HTR-8/SVneo (cell line): ENCODE measurements at places on chromosomes 2 and 18.

- DNase-seq: peak; percentile 14
Measured at GRCh38 chr2:151302879-151303278, 13.4 kb upstream of the NMI start.

GRCh38 chr2:8578335-8579244, 103.3 kb upstream of the ID2 start:
- DNase-seq: no peak

- DNase-seq: no peak
Measured at GRCh38 chr2:216909541-216910210, 49.8 kb upstream of the TNP1 start.

DNA sequence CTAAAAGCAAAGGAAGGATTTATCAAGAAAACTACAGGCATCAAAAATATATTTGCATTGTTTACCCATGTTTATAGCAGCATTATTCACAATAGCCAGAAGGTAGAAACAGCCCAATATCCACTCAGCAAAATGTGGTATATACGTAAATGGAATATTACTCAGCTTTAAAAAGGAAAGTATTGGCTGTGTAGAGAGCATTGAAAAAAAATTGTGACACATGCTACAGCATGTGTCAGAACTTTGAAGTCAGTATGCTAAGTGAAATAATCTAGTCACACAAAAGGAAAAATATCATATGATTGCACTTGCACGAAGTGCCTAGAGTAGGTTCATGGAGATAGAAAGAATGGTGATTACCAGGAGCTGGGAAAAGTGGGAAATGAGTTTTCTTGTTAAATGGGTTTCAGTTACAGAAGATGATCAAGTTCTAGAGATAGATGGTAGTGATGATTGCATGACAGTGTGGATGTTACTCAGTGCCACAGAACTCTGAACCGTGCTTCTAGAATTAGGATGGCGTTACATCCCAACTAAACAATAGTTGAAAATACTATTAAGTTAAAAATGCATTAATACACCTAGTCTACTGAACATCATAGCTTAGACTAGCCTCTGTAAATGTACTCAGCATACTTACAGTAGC, 20.1 kb downstream of the ANKRD12 start:
- DNase-seq: no peak

- DNase-seq: no peak
Measured at GRCh38 chr2:134788417-134788816, 50.0 kb upstream of the ACMSD start.

DNA sequence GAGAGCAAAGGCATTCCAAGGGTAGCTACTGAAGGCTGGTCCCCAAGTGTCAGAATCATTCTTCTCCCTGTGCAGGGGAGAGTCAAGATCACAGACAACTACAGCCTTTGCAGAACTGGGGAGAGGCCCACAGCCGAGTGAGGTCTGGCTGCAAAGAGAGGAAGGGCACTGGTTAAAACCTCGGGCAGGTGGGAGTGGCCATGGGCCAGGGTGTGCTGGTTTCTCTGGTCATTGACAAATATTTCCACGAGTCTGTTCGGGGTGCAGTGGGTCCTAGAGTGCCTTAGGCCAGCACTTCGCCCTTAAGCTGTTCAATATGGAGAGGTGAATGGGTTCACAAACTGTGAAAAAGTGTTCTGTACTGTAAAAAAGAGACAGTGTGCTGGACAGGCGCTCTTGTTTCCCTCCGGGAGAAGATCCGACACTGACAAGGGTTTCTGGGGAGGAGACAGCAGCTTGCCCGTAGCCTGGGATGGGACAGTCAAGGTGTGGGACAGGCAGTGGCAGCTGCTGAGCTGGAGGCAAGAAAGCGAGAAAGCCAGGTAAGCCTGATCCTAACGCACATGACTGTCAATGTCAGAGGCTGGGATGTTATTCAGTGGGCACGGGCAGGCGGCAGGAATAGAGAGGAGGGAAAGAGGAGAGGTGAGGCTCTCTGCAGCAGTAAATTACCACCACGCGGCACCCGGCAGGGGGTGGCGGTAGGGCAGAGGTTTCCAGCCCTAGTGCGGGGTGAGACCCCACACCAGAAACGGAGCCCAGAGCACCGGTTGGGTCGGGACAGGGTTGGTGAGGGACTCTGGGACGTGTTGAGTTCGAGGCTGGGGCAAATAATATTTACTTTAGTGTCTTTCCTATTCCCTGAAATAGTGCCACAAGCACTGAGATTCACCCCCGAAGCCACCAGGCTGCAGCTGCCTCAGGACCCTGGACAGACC, 2.0 kb downstream of the NPPC start:
- DNase-seq: no peak

DNA sequence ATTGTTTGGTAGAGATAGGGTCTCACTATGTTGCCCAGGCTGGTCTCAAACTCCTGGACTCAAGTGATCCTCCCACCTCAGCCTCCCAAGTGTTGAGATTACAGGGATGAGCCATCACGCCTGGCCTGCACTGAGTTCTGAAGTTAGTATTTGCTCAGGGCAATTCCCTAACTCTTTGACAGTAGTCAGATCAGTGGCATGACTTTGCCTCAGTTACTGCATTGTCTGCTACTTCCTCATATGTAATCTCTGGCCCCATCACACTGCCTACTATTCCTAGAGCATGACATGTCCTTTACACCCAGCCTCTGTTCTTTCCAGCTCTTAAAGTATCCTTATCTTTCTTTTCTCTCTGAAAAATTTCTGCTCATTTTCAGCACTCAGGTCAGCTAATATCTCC, 193.5 kb downstream of the LDLRAD4 start:
- DNase-seq: no peak

GRCh38 chr2:111042772-111043771, 77.6 kb upstream of the BCL2L11 start:
- no peak for DNase-seq
